NCI-H1436 treated with DMSO at 0.1 percent for 48 hours (cell line): ENCODE measurements at places on chromosomes 5 and 9.
A peak's percentile ranks its signal among the peaks of the same experiment; 100 is the strongest.

GRCh38 chr9:87515588-87516221 is 18.0 kb downstream of the DAPK1 start:
- DNase-seq: no peak

DNA sequence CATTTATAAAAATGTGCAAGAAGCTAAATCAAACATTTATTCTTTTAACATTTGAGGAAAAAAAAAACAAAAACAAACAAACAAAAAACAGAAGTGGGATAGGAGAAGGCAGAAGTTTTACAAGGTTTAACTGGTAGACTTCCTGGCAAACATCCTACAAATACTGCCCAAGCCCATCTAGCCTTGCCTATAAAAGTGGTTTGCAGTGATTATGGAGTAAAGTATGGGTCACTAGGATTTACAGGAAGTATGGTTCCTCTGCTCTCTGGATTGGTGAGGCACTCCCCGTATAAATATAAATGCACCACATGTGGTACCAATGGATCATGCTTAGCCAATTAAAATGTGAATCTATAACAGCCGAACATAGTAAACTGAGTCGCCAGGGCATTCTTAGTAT is 291.9 kb downstream of the EDIL3 start:
- DNase-seq: no peak

GRCh38 chr9:95182854-95183563 is 134.5 kb downstream of the FANCC start:
- DNase-seq: no peak

- no peak for DNase-seq
These were observed 66.3 kb downstream of the MAT2B start for GRCh38 chr5:163571744-163572143.

DNA sequence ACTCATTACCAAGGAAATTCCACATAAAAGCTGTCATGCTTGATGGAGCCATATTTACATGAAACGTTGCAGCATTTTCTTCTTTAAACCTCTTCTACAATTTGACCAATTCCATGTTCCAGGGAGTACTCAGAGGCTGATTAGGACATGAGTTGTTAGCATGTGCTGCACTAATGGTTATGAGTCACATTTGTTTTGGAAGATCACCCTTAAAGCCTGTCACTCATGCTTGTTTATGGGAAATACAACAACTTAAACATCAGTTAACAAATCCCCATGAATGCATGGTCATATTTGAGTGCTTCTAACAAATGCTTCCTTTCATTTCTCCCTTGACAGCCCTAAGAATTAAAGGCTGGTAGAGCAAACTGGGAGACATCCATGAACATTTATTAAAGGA is 156.1 kb downstream of the GHR start:
- no peak for DNase-seq

DNA sequence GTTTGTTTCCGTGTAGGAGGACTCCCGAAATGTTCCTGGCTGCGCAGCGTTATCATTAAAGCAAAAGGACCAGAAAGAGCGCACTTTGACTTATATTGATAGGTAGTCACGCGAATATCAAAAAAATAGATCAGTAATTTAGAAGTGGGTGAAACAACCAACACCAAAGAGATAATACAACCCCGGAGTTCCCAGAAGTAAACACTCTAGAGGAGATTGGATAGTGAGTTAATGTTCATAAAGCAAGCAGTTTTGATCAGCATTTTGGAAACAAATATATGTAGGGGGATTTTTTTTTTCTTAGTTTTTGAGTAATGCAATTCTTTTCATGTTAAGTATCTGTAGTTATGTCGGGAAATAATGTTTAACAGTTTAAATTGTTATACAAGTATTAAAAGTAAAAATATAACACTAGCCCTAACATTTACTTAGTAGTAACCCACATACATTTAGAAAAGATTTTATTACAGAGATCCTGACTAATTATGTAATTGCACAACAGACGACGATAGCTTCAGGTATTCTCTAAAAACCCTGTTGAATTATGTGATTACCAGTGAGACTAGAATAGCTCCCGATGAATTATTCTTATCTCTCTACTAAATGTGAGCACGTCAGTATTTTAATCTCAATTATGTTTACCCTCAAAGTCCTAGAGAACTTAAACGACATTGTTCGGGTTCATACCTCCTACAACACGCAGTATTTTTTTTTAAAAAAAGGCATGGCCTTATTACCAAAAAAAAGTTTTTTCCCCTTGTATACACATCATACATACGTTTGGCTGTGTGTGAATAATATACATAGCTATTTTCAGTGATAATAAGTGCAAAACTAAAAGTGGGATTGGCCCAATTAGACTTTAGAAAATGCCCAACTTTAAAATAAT is 9.4 kb upstream of the NFIB start:
- DNase-seq: no peak

GRCh38 chr5:39019254-39019653 is 54.9 kb downstream of the RICTOR start:
- no peak for DNase-seq

- DNase-seq: no peak
These were observed 126.0 kb upstream of the MAN2A1 start for GRCh38 chr5:109563739-109564138.

DNA sequence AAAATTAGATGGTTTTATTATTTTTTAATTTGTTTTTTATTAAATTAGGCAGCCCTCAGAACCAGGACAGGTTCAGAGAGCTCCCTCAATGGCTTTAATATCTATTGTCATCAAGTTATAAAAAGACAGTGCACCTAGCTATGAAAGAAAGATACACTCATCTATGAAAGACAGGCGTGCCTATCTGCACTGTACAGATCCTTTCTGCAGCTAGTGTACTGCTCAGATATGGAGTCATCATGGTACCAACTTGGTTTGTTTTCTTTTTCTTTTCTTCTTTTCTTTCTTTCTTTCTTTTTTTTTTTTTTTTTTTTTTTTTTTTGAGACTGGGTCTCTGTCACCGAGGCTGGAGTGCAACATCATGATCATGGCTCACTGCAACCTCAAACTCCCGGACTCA is 54.8 kb upstream of the GPBP1 start:
- no peak for DNase-seq

- no peak for DNase-seq
These were observed 43.4 kb downstream of the NKX2-5 start for GRCh38 chr5:173191561-173191960.

- DNase-seq: no peak
These were observed 86.6 kb downstream of the SLC38A9 start for GRCh38 chr5:55625589-55625909.

GRCh38 chr5:116042375-116042774 is 10.1 kb downstream of the ARL14EPL start:
- DNase-seq: no peak

DNA sequence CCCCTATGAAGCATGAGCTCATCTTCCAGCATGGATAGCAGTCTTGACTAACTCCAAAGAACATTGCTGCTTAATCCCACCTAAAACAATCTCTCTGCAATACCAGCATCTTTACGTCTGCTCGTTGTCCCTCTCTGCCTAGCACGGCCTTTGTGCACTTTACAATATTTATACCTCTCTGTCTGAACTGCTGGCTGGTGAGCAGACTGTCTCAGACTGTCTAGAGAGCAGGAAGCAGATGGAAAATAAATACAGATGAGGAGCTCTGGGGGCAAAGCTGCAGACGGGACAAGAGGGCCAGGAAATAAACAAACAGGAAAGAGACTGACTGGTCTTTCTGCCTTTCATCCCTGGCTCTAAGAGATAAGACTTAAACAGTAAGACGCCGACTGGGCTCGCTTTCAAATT is 224.8 kb downstream of the ENC1 start:
- no peak for DNase-seq

GRCh38 chr9:134640506-134641172 is 964 bp upstream of the COL5A1 start:
- DNase-seq: no peak

DNA sequence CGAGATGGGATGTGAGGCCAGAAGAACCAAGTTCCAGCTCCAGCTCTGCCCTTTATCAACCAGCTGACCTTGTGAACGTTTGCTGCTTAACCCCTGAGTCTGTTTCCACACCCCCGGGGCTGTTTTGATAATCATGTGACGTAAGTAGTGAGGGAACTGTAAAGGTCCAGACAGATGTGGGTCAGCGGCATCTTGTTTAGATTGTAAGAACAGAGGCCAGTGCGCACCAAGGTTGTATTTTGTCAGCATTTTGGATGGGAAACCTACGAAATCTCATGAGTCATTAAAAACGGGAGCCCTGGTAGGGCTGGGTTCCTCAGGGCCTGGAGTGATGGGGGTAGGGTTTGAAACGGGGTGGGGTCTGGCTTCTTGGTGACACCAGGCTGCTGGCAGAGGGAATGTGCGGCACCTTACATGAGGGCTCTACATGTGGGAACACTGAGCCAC is 13.8 kb upstream of the COL15A1 start:
- no peak for DNase-seq

- no peak for DNase-seq
These were observed 36.0 kb upstream of the PTPN3 start for GRCh38 chr9:109534151-109534550.

- DNase-seq: peak; percentile 11
These were observed 89.6 kb downstream of the TRIM36 start for GRCh38 chr5:115079924-115080623.

DNA sequence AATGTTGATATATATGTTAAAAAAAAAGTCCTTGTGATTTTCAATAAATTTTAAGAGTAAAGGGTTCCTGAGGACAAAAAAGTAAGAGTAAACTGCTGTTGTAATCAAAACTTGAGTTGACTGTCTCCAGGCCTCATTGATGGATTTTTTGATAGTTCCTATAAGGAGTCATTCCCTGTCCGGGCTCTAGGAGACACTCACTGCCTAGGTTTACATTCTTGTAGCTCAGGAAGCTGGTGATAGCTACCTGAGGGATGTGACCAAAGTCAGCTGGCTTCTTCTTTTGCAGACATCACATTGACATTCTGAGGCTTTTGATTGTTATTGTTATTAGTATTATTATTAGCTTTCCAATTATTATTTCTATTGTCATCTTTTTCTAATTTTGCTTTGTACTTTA is 116.5 kb upstream of the FBXL7 start:
- no peak for DNase-seq

DNA sequence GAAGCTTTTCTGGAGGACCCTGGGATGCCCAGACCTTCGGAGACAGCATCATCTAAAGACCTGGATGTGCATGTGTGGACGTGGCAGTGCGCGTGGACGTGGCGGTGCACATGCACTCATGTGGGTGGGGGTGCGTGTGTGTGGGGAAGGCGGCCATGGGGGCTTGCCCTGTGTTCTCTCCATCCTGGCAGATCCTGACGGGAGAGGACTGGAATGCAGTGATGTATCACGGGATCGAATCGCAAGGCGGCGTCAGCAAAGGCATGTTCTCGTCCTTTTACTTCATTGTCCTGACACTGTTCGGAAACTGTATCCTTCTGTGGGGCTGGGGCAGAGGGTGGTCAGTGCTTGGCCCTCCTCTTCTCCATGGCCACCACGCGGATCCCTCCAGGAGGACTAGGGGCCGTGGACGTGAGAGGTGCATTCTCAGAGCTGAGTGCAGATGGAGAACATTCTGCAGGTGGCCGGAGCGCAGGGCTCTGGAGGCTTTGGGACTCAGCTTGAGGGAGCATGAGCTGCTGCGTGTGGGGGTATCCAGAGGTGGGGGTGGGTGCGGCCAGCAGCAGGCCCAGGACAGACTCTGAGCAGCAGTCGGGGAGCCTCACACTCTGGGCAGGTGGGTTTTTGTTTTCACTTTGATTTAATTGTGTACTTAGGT is 129.1 kb downstream of the CACNA1B start:
- no peak for DNase-seq

- DNase-seq: no peak
These were observed 508.2 kb downstream of the CDK5RAP2 start for GRCh38 chr9:120071760-120072159.

DNA sequence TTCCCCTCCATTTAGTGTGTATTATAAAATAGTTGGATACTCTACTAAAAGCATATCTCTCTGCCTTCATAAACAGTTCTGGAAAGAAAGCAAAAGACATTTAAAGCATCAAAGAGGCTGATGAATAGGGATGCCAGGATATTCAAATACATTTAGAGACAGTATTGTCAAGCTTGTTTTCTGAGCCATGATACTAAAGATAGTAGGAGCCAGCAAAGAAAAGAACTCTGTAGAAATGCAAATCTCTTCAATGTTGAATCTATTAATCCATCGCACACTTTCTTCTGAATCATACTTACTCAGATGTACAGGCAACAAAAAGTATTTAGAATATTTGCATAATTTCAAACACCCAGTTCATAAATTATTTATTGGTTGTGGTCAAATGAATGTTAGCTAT is 207.1 kb upstream of the MEF2C start:
- DNase-seq: no peak

DNA sequence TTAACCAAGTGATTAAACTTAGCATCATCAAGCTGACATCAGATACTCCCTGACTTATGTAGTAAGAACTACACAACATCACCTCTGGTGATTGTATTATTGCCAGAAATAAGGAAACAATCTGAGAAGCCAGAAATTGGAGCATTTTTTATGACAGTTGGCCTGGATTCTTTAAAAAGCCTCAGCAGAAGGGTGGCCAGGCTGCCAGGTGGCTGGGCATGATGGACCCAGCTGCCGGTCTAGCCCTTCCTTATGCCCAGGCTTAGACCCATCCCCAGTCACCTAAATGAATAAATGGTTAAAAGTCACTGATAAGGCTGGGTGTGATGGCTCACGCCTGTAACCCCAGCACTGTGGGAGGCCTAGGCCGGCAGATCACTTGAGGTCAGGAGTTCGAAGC is 12.8 kb downstream of the OR1K1 start:
- no peak for DNase-seq

GRCh38 chr9:114302727-114303126 is 20.2 kb upstream of the ORM1 start:
- no peak for DNase-seq

DNA sequence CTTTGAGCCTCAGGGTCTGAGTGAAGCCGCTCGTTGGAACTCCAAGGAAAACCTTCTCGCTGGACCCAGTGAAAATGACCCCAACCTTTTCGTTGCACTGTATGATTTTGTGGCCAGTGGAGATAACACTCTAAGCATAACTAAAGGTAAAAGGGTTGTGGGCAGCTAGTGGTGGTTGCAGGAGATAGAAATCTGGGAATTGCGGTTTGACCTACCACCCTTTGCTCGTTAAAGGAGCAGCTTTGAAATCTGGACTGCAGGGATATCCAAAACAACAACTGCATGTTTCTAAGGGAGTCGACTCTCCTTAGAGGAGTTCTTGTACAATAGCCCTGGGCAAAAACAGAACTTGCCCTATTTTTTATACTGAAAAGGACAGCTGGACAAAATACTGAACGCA is 19.0 kb downstream of the ABL1 start:
- DNase-seq: no peak

DNA sequence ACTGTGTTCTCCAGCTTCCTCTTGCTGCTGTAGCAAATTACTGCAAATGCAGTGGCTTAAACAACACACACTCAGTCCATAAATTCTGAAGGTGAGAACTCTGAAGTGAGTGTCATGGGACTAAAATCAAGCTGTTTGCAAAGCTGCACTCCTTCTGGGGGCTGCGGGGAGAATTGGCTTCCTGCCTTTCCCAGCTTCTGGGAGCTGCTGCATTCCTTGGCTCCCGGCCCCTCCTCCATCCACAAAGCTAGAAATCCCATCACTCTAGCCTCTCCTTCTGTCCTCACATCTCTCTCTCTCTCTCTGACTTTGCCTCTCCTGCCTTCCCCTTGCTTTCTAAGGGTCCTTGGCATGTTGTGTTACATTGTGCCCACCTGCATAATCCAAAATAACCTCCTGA is 14.2 kb upstream of the MED10 start:
- no peak for DNase-seq
